Kidney (tissue), 22 donors: ENCODE measurements at places on chromosomes 7 and 10. TPM values are rescaled to one million over a fixed set of nuclear protein-coding genes. Genes with fewer than 3 reads are reported as not detected.

The PIP gene
- total RNA-seq: 0.47 TPM

The FOXI2 gene
- 1.1 TPM for total RNA-seq

The SHLD2 gene
- 36.9 TPM for total RNA-seq

The C10orf90 gene
- not detected for total RNA-seq

DNA sequence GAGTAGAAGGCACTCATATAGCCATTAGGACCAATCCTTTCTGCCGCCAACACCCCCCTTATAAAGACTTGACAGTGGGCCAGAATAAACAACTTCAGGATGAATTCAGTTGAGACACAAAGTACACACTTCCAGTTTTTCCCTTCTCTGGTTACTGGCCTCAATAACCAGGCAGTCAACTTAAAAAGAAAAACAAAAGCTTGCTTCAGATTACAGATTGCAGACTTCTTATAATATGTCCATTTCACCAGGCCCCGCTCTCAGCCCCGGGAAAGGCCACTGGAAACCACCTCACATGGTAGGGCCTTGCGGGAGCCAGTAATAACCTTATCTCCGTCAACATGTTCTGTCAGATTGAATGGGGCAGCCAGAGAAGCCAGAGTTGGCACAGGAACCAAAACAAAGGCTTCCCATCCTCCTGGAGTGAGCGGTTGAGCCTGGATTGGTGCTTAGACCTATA, 108.8 kb downstream of the EGFR start:
- DNase-seq: peak; percentile 75

- DNase-seq: no peak
Measured at GRCh38 chr10:93672890-93673289, 29.5 kb downstream of the FRA10AC1 start.

DNA sequence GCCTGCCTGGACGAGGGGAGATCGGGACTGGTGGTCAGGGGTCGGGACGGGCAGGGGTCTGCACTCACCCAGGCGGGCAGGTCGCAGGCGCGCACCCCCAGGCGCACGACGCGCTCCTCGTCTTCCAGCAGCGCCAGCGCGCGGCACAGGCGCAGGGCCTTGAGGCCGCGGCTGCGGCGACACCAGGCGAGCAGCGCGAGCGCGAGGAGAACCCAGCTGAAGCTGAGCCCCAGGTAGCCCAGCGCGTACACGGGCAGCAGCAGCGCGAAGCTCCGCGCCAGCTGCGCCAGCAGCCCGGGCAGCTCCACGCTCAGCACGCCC, 328 bp downstream of the ESYT2 start:
- peak; percentile 90 for DNase-seq

GRCh38 chr10:20267734-20268133, 451.5 kb downstream of the PLXDC2 start:
- no peak for DNase-seq

- DNase-seq: no peak
Measured at GRCh38 chr7:30078280-30078679, 50.1 kb downstream of the PLEKHA8 start.

GRCh38 chr10:29313071-29313470, 24.2 kb downstream of the LYZL1 start:
- no peak for DNase-seq

DNA sequence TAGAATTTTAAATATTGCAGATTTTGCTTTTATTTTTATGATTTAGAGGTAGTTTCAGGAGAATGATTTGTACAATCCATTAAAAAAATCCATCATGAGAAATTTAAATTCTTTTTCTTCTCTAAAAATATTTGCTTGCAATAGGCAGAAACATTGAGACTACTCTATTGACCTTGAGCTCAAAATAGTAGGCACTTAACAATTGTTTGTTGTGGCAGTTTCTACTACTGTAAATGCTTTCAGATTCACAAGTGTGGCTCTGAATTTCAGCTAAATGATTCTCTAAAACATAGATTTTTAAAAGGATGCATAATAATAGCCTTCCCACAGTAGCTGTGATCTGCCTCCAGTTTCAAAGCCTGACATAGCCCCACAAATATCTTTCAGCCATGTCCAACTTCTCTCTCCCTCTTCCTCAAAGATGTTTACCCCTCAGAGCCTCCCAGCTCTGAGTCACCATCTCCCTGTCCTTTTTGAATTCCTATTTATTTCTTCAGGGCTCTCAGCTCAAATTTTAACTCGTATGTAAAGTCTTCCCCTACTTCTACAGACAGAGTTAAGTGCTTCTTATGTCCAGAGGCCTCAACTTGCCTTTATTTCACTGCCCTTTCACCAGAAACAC, 160.5 kb downstream of the AOAH start:
- DNase-seq: no peak

- DNase-seq: no peak
Measured at GRCh38 chr10:51675088-51675487, 24.3 kb downstream of the CSTF2T start.

GRCh38 chr10:70809726-70810125, 6.0 kb upstream of the SGPL1 start:
- no peak for DNase-seq

DNA sequence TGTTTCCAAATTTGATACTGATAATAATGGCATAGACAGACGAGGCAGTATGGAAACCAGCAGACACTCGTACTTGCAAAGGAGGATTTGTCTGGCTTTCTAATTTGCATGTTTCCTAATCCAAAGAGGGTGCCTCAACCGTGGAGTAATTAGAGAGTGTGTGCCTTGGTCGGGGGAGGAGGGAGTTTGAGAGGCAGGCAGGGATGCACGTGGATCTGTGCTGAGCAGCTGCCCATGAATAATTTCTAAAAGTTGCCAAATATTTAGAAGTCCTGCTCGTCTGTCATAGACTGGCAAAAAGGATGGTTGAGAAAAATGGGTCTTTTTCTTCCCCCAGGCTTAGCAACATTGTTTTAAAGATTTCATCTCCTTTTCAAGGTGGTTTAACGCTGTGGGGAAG, 69.4 kb downstream of the PTPRE start:
- no peak for DNase-seq

GRCh38 chr7:50341724-50342123, 37.2 kb downstream of the IKZF1 start:
- no peak for DNase-seq

- no peak for DNase-seq
Measured at GRCh38 chr7:142835487-142835886, 19.4 kb upstream of the EPHB6 start.
